Nephron progenitor cell (in vitro differentiated cells): ENCODE measurements at places on chromosomes 1 and 21.
A peak's percentile ranks its signal among the peaks of the same experiment; 100 is the strongest.

- DNase-seq: peak; percentile 56
These were observed 749 bp downstream of the IBA57 start for GRCh38 chr1:228166170-228166936.

DNA sequence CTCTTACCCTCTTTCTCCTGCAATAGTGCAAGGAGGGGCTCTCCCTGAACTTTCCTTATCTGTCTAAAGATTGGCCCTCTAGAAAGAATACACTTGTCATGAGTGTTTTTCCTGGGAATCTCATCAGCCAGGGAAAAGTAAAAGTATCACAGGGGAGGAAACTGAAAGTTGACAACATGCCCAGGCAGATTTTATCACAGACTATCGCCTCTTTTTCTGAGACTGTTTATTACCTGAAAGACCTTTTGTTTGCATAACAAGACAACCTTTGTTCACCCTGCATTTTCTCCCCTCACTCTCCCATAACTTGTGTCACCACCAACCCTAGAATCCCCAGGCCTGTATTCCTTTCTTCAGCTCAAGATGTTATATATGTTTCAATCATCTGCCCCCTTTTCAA lies 794.7 kb upstream of the ADAMTS5 start:
- DNase-seq: no peak

GRCh38 chr1:17875171-17875881 lies 120.2 kb downstream of the ACTL8 start:
- DNase-seq: no peak

DNA sequence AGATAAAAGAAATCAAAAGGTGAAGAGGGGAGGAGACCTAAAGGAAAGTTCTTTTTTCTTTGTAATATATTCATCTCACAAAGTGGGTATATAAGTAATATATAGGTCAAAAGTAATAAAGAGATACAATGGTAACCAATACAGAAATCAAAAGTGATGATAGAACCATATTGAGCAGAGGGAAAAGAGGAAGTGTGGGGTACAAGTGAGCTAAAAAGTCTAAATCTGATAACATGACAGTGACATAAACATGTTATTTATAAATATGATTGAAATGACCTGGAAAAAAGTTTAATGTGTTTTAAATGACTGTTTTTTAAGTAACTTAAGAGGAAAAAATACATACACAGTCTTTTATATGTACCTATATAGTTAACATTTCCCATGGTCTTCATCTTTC lies 70.5 kb downstream of the MRPL39 start:
- DNase-seq: no peak

- no peak for DNase-seq
These were observed 7.1 kb downstream of the GIPC2 start for GRCh38 chr1:78052685-78053405.

DNA sequence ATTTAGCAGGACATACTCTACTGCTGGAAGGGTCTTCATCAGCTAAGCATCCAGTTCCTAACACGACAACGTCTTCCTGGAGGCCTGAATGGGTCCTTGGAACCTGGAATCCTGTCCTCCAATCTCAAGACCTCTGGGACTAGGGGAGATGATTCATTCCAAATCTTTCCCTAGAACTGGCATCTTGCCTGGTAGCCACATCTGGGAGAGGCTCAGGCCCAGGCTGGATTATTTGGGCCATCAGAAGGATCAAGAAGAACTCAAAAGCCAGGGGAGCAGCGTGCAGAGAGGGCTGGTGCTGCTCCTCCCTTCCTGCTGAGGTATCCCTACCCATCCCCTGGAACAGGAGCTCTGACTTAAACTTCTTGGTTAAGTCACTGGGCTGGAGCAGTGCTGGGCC lies 2.8 kb upstream of the PHLDA3 start:
- DNase-seq: no peak

DNA sequence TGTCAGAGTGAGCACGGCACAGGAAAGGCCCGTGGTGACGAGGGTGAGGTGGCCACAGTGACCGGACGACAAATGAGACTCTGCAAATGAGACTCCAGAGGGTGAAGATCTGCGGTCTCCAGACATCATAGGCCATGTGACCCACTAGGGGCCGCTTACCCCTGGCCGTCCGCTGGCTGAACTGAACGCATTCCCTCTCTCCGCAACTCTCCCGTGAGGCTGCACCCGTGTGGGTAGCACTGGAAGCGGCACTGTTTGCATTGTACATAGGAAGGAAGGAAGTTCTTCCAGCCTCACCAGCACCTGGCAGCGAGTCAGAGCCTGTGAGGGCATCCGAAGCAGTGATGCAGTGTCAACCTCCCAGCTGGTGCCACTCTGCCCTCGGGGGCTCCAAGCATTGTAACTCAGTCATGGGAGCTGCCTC lies 23.6 kb upstream of the SPSB1 start:
- DNase-seq: no peak

DNA sequence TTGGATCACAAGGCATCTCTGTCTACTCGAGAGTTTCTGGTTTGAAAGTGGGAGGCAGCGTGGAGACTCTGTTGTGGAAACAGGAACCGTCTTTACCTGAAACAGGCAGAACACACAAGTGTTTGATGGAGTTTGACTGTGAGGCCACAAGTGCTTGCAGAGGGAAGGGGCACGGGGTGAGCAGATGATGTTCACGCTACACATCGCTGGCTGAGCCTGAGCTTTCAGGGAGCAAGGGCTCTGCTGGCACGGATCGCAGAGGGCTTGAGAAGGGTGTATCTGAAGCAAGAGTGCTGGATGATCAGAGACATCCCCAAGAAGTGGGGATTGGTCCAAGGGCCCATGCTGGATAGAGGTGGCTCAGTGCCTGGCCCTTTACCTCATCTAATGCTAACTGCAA lies 59.3 kb downstream of the IGSF21 start:
- DNase-seq: no peak

DNA sequence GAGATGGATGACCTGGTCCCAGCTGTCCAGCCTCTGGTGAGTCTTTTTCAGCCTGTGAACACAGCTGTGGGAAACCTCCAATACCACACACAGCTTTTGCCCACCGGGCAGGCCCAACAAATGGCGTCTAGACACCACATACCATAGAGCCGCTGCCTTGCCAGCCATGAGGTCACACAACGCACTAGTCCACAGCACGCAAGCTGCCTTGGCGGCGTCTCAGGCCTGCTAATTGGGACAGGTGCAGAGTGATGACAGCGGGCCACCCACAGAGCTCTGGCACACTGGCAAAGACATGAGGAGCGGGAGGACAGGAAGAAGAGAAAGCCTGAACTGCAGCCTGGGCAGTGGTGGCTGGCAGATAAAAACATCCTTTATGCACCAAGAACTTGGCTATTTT lies 125.5 kb downstream of the ADAMTS1 start:
- DNase-seq: no peak

DNA sequence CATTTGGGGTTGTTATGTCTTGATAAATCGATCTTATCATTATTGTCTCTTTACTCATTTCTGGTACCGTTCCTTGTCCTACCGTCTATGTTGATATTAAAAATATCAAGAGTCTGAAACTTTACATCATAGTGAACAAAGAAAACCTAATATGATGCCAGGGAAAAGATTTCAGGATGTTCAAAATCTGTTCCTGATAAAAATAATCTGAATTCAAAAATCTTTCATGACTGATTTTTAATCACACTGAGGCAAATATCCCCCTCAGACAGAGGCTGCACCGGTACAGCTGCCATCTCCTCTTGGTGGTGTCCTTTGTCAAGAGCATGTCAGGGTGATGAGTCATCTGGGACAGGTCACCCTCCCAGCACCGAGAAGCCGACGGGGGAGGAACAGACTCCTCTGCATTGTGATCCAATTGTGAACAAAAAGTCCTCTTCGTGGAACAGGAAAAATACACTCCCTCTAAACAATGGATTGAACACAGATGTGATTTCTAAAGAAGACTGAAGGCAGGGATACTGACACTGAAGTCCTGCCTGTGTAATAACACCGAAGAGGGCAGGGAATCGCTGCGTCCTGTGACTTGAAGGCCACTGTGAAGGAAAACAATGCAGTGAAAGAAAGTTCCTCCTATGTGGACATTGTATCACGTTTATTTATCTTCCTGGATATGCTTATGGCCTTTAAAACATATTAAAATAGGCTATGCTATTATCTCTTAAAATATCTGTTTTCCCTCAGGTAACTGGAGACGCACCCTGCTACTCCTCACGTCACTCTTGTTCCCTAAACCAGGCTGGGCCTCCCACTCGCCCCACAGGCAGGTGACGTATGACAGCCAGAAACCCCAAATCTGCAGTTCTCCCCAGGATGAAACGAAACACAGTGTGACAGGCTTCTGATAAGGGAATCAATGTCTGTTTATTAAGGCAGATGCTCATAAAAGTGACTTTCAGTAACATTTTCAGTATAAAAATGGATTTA lies 4.3 kb upstream of the SPATC1L start:
- no peak for DNase-seq

- peak; percentile 67 for DNase-seq
These were observed 33.3 kb upstream of the CSF1 start for GRCh38 chr1:109877317-109877771.

DNA sequence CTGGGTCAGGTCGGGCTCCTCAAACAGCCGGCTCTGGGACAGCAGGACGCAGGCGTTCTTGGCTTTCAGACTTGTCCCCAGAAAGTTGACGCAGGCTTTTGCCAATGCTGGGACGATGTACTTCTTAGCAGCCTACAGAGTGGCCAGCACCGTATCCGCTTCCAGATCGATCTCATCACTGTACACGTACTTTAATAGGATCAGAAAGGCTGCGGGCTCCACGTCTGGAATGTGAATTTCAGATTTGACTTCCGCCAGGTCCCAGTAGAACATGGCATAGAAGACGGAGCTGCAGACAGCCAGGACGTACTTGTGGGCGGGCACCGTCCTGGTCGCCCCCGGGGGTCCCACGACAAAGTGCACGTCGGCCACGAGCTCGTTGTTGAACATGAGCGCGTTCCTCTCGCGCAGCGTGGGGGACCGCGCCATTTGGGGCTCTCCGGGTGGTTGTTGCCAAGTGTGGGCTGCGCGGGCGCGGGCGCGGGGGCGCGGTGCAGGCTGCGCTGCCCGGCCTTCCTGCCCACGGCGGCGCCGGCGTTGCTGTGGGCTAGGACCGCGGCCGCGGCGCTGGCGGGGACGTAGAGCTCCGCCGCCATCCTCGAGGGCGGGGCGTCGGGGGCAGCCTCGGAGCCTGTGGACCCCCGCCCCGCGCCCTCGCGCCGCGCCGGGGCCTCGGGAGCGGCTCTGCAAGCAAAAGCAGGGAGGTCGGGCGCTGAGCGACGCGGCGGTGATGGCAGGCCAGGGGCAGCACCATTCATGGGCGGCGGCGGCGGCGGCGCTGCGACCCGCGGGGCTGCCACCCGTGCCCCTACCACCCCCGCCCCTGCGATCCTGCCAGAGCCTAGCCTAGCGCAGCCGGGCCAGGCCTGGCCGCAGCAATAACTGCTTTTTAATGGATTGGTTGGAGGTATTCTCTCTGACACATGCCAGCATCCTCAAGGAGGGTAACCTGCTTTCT lies 10.6 kb downstream of the CNR2 start:
- DNase-seq: peak; percentile 66

- DNase-seq: no peak
These were observed 214.9 kb downstream of the GABPA start for GRCh38 chr21:25949701-25950100.

- no peak for DNase-seq
These were observed 675.7 kb upstream of the CHRM3 start for GRCh38 chr1:238710697-238711096.

DNA sequence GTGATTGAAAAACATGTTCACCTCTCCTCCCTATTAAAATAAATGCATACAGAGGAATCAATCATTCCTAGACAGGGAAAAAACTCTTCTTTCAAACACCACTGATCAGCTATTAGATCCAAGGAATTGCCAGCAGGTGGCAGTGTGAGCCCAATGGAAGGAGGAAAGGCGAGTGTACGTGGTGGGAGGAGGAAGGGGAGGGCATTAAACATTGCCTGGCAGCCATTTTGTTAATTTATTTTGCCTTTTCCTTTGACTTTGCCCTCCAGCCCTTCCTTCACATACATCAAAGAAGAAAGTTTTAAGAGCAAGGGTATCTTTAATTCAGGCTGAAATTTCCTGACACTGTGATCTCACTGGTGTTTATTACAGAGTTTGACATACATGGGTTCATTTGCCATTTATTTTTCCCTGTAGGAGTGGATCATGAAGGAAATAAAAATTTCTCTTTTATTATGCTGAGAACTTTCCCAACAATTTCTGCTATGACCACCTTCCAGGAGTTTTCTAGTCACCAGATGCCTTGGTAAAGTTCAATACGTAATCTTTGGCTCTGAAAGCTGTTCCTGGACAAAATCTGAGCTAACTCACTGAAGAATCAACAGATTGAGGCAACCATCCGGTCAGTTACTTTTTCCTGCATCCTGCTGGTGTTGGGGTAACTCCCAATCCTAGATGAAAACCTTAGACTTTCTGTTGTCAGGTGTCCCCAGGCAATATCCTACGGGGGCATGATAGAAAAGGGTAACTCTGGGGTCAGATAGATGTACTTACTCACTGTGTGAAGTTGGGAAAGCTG lies 1.9 kb upstream of the GNAI3 start:
- DNase-seq: peak; percentile 91

DNA sequence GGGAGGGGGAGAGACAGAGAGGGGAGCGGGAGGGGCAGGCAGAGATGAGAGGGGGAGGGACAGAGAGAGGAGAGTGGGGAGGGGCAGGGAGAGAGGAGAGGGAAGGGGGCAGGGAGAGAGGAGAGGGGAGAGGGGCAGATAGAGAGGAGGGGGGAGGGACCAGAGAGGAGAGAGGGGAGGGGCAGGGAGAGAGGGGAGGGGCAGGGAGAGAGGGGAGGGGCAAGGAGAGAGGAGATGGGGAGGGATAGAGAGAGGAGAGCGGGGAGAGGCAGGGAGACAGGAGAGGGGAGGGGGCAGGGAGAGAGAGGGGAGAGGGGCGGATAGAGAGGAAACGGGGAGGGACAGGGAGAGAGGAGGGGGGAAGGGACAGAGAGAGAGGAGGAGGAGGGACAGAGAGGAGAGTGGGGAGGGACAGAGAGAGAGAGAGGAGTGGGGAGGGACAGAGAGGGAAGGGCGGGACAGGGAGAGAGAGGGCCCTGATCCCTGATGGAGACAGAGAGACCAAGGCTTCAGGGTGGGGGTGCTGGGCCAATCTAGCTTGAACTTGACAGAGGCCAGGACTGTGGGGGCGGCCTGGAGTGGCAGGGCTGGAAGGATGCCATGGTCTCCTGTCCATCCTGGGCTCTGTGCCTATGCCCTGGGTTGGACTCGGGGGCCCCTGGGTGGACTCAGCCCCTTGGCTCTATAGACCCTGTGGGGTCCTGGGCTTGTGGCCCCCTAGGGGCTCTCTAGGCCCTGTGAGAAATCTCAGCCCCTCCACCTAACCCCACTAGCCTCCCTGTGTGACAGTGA lies 43.6 kb downstream of the DMRTB1 start:
- peak; percentile 36 for DNase-seq

DNA sequence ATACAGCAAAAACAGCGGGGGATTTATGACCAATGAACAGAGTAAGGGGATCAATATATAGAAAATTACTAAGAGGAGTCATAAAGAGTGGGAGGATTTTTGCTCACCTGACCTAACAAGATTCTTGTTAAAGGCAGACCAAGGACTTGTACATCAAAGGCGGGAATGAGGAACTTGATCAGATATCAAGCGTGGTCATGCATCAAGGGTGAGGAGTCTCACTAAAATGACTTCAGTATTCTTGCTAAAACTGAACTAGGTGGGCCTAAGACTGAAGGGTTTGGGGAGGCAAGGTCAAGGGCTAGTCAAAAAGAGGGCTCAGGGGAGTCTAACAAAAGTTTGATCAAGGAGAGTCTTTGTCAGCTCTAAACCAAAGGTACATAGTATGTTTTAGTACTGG lies 2.1 kb downstream of the MOV10 start:
- no peak for DNase-seq
